Stimulated activated CD8-positive, alpha-beta memory T cell treated with anti-CD3 and anti-CD28 coated beads, Interleukin-15, amount 100 ng/mL, for 4 hours (primary cell): ENCODE measurements at places on chromosomes 1 and 21.

DNA sequence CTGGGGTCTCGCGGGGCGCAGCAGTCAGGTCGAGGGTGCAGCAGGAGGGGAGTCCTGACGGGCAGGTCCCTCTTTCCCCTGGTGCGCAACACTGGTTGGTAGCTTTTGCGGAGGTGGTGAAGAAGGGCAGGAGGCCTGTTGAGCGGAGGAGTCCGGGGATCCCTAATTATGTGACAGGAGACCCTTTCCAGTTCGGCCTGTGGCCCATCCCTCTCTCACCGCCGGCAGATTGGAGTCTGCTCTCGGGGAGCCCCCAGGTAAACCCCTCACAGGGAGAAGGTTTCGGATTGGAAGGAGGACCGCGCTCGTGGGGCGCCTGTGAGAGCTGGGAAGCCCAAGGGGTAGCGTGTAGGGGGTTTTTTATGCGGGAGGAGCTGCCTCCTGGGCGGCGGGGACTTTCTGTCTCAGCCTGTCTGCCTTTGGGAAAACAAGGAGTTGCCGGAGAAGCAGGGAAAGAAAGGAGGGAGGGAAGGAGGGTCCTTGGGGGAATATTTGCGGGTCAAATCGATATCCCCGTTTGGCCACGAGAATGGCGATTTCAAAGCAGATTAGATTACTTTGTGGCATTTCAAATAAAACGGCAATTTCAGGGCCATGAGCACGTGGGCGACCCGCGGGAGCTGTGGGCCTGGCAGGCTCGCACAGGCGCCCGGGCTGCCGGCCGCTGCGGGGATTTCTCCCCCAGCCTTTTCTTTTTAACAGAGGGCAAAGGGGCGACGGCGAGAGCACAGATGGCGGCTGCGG is 9.5 kb downstream of the SIM2 start:
- no peak for DNase-seq

DNA sequence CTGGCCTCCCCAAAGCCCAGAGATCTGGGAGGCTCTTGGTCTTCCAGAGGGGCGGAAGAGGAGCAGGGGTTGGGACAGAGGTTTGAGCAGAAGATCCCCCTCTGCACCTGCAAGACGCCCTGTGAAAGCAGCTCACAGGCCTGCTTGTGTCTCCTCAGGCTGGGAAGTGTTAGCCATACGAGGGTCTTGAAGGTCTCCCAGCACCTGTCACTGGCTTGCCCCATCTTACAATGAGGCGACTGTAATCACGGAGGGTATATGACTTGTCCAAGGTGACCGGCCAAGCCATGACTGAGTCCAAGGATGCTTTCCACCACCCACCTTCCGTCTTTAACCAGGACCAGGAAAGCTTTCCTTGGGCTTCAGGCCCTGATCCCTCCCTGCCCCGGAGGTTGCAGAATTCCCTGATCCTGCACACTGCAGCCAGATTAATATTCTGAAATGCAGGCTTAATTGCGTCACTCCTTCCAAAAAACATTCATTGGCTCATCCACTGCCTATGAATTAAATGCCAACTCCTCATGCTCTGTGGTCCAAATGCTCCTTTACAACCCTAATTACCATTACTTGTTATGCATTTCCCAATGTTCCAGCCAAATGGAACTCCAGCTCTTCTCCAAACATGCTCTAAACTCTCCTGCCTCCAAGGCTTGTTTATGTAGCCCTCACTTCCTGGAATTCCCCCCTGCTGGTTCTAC is 64.0 kb downstream of the DDX20 start:
- no peak for DNase-seq

DNA sequence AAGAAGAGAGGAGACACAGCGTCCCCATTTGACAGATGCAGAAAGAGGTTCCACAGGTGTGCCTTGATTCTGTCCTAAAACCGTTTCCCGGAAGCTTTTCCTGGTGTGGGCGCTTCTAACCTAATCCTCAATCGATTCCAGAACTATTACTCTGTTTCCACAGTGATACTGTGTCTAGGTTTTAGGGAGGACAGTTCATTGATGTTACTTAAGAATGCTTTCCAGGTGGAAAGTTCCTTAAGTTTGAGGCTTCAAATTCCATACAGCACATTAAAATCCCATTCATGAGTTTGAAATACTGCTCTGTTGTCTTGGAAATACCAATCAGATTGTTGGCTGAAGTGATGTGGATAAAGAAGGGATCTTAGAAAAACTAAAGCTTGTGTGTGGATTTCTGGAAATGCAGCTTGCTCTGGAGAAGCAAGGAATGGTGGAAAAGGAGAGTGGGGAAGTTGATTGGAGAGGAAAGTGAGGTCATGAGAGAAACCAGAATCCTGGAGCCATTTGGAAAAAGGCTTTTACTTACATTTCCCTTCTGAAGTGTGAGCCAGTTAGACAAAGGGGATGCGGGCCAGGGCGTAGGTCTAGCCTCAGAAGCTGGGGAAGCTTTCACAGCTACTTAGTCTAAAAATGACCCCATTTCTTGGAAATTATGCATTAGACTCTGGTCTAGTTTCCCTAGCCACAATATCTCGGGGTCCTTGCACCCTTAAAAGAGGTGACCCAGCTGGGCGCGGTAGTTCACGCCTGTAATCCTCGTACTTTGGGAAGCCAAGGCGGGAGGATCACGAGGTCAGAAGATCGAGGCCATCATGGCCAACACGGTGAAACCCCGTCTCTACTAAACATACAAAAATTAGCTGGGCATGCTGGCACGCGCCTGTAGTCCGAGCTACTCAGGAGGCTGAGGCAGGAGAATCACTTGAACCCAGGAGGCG is 6.7 kb downstream of the ELF3 start:
- no peak for DNase-seq

GRCh38 chr1:210132582-210132981 is 100.0 kb upstream of the SERTAD4 start:
- no peak for DNase-seq

- DNase-seq: no peak
Observed at GRCh38 chr21:43816611-43817071, 27.3 kb downstream of the RRP1 start.

DNA sequence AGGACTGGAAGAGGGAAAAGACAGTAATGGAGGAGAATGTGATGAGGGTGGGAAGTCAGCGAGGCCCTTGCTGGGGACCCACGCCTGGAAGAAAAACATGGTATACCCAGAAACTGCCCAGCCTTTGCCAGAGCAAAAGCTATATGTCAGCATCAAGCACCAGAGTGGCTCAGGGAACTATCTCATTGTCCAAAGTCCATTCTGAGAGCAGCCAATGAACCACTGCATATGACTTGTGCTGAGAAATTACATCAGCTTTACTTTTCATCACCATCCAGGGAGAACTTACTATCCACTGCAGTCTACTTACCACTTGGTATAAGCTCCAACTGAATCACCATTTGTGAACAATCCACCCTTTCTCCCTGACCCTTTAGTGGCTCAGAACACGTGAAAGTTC is 148.1 kb downstream of the TTLL7 start:
- DNase-seq: no peak

- no peak for DNase-seq
Observed at GRCh38 chr1:56824938-56825337, 5.7 kb upstream of the FYB2 start.

DNA sequence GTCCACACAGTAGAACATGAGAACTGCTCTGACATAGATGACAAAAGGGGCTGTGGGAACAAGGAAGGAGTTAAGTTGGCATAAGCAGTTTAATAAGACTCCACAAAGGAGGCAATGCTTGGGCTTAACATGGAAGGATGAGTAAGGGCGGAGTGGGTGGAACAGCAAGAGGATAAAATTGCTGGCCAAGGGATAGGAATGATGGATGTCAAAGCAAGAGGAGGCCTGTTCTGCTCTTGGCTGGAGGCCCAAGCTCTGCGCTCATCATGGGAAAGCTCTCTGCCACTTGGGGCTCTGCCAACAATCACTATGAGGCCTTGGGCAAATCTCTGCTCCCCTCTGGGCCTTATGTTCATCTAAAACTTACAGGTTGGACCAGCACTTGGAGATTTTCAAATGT is 98.3 kb upstream of the CAMK1G start:
- DNase-seq: no peak
